Naive thymus-derived CD8-positive, alpha-beta T cell (primary cell): ENCODE measurements at places on chromosomes 12 and 14.

- H3K27me3 ChIP-seq, result peaks cover under 1% of the 10 kb centered on the region
- no peaks in the 10 kb centered on the region for H3K36me3 ChIP-seq
- no peak for DNase-seq
- H3K4me1 ChIP-seq, result no peaks in the 10 kb centered on the region
- H3K4me3 ChIP-seq, result no peak overlapping the region
Measured at GRCh38 chr12:56763753-56764657, 881 bp downstream of the HSD17B6 start.

- H3K4me1 ChIP-seq, result no peaks in the 10 kb centered on the region
- H3K36me3 ChIP-seq, result no peaks in the 10 kb centered on the region
- DNase-seq, result no peak
- peaks cover 4% of the 10 kb centered on the region for H3K27me3 ChIP-seq
- H3K27ac ChIP-seq, result no peak overlapping the region
Measured at GRCh38 chr12:46339051-46339450, 33.5 kb downstream of the SLC38A2 start.

DNA sequence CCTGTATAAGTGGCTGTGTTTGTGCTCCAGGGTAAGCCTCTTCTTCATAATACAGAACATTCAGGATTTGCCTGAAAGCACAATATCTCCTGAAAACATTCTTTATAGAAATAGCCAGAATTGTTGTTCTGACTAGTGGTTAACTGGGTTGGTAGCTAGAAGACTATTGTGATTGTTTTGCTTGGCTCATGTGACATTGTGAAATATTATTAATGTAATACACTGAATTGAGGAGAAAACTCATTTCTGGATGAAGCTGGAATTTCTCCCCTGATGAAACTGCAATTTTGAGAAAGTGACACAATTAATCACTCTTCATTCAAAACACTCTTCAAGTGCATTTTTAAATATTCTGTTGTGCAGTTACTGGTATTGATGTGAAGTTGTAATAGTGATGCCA is 172.3 kb upstream of the PTPRQ start:
- DNase-seq, result no peak
- H3K27ac ChIP-seq, result no peak overlapping the region
- no peak overlapping the region for H3K4me3 ChIP-seq
- peaks cover 2% of the 10 kb centered on the region for H3K27me3 ChIP-seq
- H3K4me1 ChIP-seq, result no peaks in the 10 kb centered on the region
- no peaks in the 10 kb centered on the region for H3K36me3 ChIP-seq

GRCh38 chr14:95380350-95381042 is 60.8 kb upstream of the CLMN start:
- no peak overlapping the region for H3K4me3 ChIP-seq
- peaks cover 34% of the 10 kb centered on the region for H3K27me3 ChIP-seq
- DNase-seq, result no peak
- peaks cover 19% of the 10 kb centered on the region for H3K36me3 ChIP-seq

- no peak for DNase-seq
- H3K4me3 ChIP-seq, result no peak overlapping the region
- no peaks in the 10 kb centered on the region for H3K36me3 ChIP-seq
- H3K4me1 ChIP-seq, result no peaks in the 10 kb centered on the region
- H3K27ac ChIP-seq, result no peak overlapping the region
Measured at GRCh38 chr12:93831374-93831773, 154.2 kb downstream of the CRADD start.

- no peaks in the 10 kb centered on the region for H3K36me3 ChIP-seq
- peaks cover 69% of the 10 kb centered on the region for H3K4me1 ChIP-seq
- H3K4me3 ChIP-seq, result peak overlapping the region; percentile 92
- H3K27ac ChIP-seq, result peak overlapping the region; percentile 90
- H3K27me3 ChIP-seq, result no peaks in the 10 kb centered on the region
Measured at GRCh38 chr14:71322655-71323250, 415.5 kb downstream of the PCNX1 start.

DNA sequence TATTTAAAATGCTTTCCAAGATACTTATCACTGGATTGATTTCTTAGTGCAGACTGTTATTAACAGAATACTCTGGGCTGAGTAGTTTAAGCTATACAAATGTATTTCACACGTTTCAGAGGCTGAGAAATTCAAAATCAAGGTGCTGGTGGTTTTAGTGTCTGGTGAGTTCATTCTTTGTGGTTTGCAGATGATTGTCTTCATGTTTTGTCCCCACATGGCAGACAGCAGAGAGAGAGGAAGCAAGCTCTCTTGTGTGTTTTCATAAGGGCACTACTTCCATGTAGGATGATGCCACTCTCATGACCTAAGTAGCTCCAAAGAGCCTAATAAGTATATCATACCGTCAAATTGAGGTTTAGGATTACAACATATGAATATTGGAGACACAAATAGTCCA is 1348.9 kb upstream of the FLRT2 start:
- H3K36me3 ChIP-seq, result no peaks in the 10 kb centered on the region
- no peak for DNase-seq
- no peaks in the 10 kb centered on the region for H3K4me1 ChIP-seq
- H3K27me3 ChIP-seq, result no peaks in the 10 kb centered on the region
- H3K27ac ChIP-seq, result no peak overlapping the region

DNA sequence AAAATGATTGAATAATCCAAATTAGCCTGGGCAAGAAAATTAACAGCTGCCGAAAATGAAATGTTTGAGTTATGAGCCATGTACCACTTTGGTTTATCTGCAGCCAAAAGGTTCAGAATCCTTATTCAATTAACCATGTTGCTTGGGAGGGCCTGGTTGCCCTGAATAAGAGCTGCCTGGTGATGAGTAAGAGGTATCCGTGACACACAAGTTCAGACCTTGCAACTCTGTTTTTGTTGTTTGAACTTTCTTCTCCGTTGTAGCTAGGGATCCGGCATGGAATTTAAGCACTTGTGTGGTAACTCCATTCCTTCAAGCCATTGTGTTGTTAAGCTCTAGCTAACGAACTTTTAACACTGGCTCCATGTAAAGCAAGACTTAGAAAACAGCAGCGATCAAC is 35.7 kb downstream of the FOXA1 start:
- no peak overlapping the region for H3K4me3 ChIP-seq
- H3K4me1 ChIP-seq, result no peaks in the 10 kb centered on the region
- H3K27ac ChIP-seq, result no peak overlapping the region

- no peak overlapping the region for H3K27ac ChIP-seq
- H3K4me1 ChIP-seq, result peaks cover 30% of the 10 kb centered on the region
- no peak overlapping the region for H3K4me3 ChIP-seq
- DNase-seq, result no peak
- no peaks in the 10 kb centered on the region for H3K27me3 ChIP-seq
Measured at GRCh38 chr14:105205673-105206208, 24.6 kb upstream of the NUDT14 start.

DNA sequence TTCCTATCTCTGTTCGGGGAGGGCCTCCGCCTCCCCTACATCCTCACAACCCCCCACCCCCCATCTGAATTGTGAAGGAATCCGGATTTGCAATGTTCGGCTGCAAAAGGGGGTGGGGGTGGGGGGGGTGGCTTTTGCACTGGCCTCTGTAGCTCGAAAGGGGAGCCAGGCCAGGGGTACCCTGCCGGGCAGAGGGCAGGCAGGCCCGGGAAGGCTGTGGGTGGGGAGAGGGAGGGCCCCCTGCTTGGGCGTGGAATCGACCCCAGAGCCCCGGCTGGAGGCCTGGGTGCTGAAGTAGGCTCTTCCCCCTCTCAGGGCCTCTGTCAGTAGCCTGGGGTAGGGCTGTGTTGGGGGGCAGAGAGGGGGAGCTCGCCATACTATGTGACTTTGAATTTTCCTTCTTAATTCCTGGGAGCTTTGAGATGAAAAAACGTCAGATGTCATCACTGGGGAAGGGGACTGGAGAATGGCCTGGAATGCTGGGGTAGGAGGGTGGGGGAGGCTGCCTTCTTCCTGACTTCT is 1.1 kb downstream of the LRP1 start:
- H3K4me3 ChIP-seq, result peak overlapping the region; percentile 79
- H3K27ac ChIP-seq, result peak overlapping the region; percentile 78
- DNase-seq, result no peak
- peaks cover 1% of the 10 kb centered on the region for H3K27me3 ChIP-seq
- peaks cover 26% of the 10 kb centered on the region for H3K4me1 ChIP-seq
- no peaks in the 10 kb centered on the region for H3K36me3 ChIP-seq

DNA sequence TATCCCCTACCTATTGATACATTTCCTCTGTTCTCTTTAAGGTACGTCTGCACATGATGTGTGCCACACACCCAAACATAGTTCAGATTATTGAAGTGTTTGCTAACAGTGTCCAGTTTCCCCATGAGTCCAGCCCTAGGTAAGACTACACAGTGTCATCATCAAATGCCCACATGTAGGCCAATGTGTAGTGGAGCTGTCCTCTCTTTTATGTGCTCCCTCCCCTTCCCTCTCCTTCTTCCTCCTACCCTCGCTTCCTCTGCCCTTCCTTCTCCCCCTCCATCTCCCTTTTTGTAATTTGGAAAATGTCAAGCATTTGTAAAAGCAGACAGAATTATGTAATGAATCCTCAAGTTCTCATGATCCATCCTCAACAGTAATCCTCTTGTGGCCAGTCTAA is 25.5 kb downstream of the MAPKAPK5 start:
- no peaks in the 10 kb centered on the region for H3K27me3 ChIP-seq
- H3K4me1 ChIP-seq, result no peaks in the 10 kb centered on the region
- peak overlapping the region; percentile 58 for H3K27ac ChIP-seq
- no peak overlapping the region for H3K4me3 ChIP-seq
- no peak for DNase-seq

GRCh38 chr14:99574099-99574880 is 29.7 kb downstream of the CCDC85C start:
- no peak overlapping the region for H3K27ac ChIP-seq
- no peaks in the 10 kb centered on the region for H3K27me3 ChIP-seq
- H3K4me1 ChIP-seq, result peaks cover 3% of the 10 kb centered on the region
- H3K4me3 ChIP-seq, result no peak overlapping the region
- DNase-seq, result no peak
- no peaks in the 10 kb centered on the region for H3K36me3 ChIP-seq

DNA sequence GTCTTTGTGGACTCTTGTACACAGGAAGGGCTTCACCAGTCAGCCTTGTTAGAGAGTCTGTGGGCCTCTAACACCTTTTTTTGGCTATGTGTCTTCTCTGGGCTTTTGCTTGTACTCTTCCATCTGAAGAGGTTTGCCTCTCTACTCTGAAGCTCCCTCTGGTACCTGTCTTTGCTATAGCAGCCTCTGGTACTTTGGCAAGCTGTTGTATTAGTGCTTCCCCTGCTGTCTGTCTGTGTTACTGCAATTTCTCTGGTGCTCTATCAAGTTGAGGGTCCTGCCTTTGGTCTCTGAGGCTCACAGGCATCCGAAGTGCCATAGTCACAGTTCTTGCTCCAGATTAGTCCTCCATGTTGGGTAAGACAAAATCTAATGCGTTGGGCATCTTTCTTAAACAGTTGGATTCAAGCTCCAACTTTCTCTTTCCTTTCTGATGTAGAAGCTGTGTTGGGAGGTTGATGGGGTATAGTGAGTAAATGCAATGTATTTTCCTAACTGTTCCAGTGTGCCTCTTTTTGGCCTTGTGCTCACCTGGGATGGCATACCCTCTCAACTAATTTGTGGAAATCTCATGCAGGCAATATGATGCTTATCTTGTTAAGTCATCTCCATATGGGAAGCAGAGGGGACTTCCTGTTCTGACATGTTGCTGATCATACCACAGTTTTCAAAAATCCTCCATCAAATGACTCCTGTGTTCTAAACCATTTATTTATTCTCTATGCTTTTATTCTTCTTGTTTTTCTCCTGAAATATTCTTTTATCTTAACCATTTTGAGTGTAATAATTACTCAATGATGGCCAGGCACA is 88.8 kb downstream of the ATF7IP start:
- no peaks in the 10 kb centered on the region for H3K27me3 ChIP-seq
- peaks cover 91% of the 10 kb centered on the region for H3K36me3 ChIP-seq
- no peak overlapping the region for H3K4me3 ChIP-seq
- peak overlapping the region; percentile 70 for H3K27ac ChIP-seq
- peaks cover 54% of the 10 kb centered on the region for H3K4me1 ChIP-seq
- DNase-seq, result peak; percentile 15

DNA sequence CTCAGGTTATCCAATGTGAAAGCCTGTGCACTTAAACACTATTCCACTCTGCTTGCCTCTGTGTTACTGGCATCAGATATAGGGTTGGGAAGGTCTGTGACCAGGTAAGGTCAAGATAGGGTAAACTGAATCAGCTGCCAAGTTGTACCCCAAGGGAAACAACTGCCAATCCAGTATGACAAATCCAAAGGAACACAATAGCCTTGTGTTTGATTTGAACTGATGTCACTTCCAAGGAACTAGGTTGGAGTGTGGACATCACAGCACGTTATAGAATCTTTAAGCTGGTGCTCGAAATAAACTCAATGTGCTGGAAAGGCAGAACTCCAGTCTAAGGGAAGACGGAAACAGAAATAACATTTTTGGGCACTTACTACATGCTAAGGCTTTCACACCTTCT is 223.4 kb upstream of the BTG1 start:
- H3K4me1 ChIP-seq, result peaks cover 35% of the 10 kb centered on the region
- H3K4me3 ChIP-seq, result no peak overlapping the region
- H3K27me3 ChIP-seq, result no peaks in the 10 kb centered on the region

GRCh38 chr14:99169776-99170356 is 102.1 kb downstream of the BCL11B start:
- H3K36me3 ChIP-seq, result peaks cover 55% of the 10 kb centered on the region
- H3K27me3 ChIP-seq, result no peaks in the 10 kb centered on the region
- H3K4me3 ChIP-seq, result no peak overlapping the region
- DNase-seq, result no peak
- peaks cover 43% of the 10 kb centered on the region for H3K4me1 ChIP-seq

- no peak overlapping the region for H3K27ac ChIP-seq
- H3K27me3 ChIP-seq, result no peaks in the 10 kb centered on the region
- no peak for DNase-seq
- H3K36me3 ChIP-seq, result peaks cover 12% of the 10 kb centered on the region
Measured at GRCh38 chr12:32163596-32163995, 56.9 kb downstream of the BICD1 start.

DNA sequence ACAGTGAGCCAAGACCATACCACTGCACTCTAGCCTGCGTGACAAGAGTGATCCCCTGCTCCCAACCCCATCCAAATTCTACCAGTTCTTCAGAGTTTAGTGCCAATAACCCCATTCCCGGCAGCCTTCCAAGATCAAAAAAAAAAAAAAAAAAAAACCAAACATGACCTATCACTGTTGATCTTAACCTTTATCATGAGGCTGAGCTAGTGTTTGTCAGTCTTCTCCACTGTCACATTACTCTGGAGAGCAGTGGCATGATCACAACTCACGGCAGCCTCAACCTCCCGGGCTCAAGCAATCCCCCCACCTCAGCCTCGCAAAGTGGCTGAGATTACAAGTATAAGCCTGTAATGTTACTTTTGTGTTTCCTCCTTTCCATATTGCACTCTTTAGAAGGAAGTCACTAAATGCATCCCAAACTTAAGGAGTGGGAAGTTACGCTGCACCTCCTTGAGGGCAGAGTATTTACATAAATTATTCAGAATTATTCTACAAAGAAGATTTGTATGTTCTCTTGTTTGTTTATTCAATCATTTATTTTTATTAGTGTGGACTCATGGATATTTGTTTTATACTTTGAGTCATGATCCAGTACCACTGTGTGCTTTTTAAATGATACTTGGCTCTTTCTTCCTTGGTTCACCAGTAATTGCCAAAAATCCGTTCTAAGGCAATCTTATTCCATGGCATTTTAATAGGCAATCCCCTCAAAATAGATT is 31.5 kb upstream of the FAM222A start:
- H3K4me1 ChIP-seq, result no peaks in the 10 kb centered on the region
- H3K27ac ChIP-seq, result no peak overlapping the region
- no peaks in the 10 kb centered on the region for H3K36me3 ChIP-seq
- no peak for DNase-seq
- H3K27me3 ChIP-seq, result peaks cover 7% of the 10 kb centered on the region
- no peak overlapping the region for H3K4me3 ChIP-seq

- H3K27me3 ChIP-seq, result peaks cover 34% of the 10 kb centered on the region
- no peak overlapping the region for H3K4me3 ChIP-seq
- no peaks in the 10 kb centered on the region for H3K4me1 ChIP-seq
- no peak overlapping the region for H3K27ac ChIP-seq
- H3K36me3 ChIP-seq, result no peaks in the 10 kb centered on the region
Measured at GRCh38 chr12:109293106-109293505, 16.0 kb downstream of the FOXN4 start.
